ENCODE measurements at places on chromosomes 4 and X.

GRCh38 chrX:139585613-139586012, 55.1 kb downstream of the F9 start:
- no peak for DNase-seq

GRCh38 chrX:22026731-22027130, 5.4 kb upstream of the PHEX start:
- no peak for DNase-seq

DNA sequence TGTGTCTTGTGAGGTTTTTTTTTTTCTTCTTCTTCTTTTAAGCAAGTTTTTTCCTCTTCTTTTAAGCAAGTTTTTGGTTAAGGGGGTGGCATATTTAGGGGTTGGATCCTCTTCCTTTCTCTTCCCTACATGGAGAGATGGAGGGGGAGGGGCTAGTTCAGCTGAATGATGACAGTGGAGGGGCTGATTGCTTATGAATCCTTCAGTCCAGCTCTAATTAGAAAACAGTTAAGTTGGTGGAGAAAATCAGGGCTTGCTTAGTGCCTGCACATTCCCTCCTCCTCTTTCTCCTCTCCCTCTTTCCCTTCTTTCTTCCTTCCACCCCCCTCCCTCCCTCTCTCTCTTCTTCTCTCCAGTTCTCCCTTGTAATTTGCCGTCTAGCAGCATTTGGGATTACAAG, 4.4 kb upstream of the HAND2 start:
- DNase-seq: no peak

DNA sequence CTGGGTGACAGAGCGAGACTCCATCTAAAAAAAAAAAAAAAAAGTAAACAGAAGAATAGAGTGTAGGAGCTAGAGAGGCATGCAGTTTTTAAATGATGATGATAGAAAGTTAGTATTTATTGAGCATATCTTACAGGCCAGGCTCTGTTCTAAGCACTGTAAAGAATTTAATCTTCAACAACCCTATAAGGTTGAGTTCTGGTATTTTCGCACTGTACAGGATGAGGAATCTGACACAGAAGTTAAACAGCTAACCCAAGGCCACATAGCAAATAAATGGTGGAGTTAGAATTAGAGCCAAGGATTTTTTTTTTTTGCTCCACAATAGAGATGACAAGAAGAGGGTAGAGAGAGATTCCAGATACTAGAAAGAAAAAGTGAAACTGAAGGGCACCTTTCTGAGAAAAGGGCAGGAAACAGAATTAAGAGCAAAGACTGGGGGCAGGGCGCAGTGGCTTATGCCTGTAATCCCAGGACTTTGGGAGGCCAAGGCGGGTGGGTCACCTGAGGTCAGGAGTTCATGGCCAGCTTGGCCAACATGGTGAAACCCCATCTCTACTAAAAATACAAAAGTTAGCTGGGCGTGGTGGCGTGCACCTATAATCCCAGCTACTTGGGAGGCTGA, 56.1 kb downstream of the KLHL5 start:
- no peak for DNase-seq

- DNase-seq: no peak
Measured at GRCh38 chrX:119669424-119670037, 23.4 kb downstream of the SEPTIN6 start.

- no peak for DNase-seq
Measured at GRCh38 chrX:7283741-7284140, 135.8 kb upstream of the PUDP start.

DNA sequence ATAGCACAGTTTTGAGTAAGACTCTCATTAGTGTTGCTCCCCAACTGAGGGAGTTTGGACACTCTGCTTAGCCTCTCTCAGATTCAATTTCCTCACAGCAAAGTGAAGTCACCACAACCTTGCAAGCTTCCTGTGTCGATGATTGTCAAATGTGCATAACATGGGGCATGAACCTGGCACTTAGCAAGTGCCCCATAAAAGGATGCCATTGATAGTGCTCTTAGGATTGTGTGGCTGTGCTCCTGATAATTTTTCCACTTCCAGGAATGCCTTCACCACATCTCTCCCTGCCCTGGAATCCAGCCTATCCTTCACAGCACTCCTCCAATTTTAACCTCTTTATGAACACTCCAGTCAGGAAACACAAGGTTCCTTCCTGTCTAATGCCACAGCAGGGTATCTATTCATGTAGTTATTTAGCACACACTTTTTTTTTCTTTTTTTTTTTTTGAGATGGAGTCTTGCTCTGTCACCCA, 309.4 kb downstream of the PPP3CA start:
- DNase-seq: no peak

DNA sequence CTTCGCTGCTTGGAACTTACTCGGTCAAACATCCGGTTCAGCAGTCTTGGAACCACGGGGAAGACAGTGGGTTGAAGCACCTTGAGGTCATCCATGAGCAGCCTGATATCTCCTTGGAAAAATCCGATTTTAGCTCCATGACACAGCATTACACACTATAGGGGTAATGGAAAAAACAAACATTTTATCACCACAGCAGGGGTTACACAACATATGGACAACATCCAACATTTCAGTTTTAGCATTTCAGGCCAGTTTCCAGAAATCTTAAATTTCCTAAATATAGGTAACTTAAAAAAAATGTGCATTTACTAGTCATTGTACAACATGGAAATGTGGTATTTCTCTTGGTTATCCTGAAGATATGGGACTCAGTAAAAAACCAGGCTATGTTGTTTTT, 34.4 kb upstream of the CENPU start:
- no peak for DNase-seq

DNA sequence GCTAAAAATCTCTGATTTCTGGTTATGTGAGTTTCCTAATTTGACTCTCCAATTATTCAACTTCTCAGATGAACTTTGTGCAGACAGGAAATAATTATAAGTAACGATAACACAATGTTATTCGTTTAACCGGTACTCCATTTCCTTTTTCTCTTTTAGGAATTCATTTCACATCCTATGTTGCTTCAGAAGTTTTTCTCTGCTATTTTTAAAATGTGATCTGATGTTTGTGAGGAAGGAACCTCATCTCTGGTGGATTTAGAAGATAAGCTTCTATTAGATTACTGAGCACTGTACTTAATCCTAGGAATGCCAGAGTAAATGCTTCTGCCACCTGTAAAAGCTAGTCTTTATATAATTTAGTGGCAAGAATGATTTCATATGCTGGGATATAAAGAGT, 116.0 kb upstream of the ETNPPL start:
- no peak for DNase-seq

DNA sequence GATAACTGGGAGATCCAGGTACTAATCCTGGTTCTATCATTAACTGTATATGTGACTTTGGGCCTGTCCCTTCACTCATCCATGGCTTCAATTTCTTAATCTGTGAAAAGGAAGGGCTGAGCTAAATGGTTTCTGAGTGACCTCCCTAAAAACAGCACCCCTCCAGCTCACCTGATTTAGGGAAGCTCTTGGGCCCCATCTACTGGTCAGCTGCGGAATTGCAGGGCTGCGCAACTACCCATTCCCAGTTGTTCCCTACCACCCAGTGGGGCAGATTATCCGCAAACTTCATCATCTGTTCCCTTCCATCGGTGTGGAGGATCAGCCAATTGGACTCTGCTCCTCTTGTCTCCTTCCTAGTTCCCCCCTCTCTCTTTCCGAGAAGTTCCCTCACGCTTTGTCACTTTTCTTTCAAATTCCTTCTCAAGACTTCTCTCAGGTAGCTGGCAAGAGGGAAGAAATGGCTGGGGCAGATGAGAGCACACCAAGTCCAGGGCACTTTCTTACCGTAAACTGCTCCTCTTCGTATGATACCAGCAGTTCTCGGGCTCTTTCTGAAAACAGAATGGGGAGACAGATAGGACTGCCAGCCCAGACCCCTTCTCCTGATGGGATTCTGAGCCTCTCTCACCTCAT, 5.8 kb downstream of the LAS1L start:
- DNase-seq: peak; percentile 72

- no peak for DNase-seq
Measured at GRCh38 chrX:123171781-123172180, 12.3 kb upstream of the GRIA3 start.

DNA sequence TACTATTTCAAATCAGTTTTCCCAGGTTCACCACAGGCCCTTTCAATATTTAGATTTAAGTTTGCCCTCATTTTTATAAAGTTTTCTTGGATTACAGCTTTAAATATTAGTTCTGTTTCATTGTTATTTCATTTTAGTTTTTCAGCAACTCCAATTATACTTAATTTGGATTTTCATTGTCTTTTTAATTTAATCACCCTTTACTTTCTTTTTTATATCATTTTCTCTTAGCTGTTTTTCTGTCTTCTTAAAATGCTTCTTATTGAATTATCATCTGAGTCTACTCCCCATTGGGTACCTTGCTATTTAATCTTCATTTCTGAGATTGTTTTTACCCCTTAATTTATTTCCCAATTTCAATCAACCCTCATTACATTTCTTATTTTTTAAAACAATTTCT, 160.4 kb downstream of the PAPSS1 start:
- no peak for DNase-seq

DNA sequence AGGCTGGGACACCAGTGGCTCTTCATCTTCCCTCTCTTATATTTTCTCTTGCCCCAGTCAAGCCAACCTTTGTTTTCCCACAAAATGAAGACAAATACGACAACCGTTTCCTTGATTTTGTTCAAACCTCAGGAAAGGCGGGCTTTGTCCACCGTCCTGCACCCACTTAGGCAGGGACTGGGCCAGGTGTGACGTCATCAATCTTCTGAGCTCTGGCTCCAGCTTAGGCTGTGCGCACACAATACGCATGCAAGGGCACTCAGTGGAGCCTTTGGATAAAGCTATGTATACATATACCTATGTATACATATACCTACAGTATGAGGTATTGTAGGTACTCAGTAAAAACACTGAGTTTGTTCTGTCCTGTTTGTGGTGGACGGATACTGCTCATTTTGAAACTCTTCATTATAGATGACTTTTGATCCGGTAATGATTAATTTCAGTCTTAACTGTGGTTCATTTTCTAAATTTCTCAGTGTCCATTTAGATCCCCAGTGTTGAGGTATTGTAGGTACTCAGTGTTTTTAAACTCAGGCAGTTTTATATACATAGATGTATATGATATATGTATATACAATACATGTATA, 194.9 kb downstream of the MGST2 start:
- DNase-seq: no peak

GRCh38 chrX:13109817-13110216, 65.4 kb upstream of the FAM9C start:
- DNase-seq: no peak

GRCh38 chr4:153483432-153484418, 17.6 kb downstream of the TMEM131L start:
- no peak for DNase-seq

DNA sequence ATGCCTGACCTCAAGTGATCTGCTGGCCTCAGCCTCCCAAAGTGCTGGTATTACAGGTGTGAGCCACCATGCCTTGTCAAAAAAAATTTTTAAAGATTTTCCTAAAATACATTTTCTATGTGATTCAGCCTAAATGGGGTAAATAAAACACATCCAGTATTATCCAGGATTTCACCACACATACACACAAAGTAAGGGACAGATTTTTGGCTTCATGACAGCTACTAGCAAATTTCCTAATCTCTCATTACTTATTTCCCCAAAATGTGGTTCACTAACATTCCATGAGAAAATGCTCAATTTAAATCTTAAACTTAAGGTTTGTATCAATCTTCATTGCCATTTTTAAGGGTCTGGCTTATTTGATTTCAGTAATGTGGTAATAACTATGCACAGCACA, 348.5 kb upstream of the INTU start:
- no peak for DNase-seq

DNA sequence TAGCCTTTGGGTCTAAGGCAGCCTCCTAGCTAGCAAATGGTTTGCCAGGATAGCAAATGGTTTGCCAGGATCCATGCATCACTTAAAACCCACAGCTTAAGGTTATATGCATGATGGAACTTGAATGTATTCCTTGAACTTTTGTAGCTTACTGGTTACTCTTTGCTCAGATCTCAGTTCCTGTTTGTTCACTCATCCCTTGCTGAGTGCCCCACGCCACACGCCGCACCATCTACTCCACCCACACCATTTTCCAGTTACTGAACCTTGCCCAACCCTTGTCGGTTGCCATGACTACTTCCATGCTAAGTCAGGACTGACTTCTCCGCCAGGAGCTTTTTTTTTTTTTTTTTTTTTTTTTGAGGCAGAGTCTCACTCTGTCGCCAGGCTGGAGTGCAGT, 29.5 kb upstream of the XIAP start:
- no peak for DNase-seq

GRCh38 chrX:3426552-3426951, 80.1 kb upstream of the MXRA5 start:
- no peak for DNase-seq

- no peak for DNase-seq
Measured at GRCh38 chr4:167688660-167689142, 403.6 kb upstream of the ANXA10 start.

DNA sequence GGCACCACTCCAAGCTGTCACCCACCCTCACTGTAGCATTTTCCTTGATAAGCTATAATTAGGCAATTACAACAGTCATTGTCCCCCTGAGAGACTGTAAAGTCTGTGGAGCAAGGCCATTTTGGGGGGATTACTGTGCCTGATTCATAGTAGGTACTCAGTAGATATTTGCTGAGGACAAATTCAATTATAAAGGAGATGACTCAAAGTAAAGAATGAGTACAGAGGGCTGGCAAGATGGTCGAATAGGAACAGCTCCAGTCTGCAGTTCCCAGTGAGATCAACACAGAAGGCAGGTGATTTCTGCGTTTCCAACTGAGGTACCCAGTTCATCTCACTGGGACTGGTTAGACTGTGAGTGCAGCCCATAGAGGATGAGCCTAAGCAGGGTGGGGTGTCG, 42.0 kb downstream of the MAOB start:
- no peak for DNase-seq

- DNase-seq: no peak
Measured at GRCh38 chrX:93594780-93595179, 78.6 kb downstream of the NAP1L3 start.

DNA sequence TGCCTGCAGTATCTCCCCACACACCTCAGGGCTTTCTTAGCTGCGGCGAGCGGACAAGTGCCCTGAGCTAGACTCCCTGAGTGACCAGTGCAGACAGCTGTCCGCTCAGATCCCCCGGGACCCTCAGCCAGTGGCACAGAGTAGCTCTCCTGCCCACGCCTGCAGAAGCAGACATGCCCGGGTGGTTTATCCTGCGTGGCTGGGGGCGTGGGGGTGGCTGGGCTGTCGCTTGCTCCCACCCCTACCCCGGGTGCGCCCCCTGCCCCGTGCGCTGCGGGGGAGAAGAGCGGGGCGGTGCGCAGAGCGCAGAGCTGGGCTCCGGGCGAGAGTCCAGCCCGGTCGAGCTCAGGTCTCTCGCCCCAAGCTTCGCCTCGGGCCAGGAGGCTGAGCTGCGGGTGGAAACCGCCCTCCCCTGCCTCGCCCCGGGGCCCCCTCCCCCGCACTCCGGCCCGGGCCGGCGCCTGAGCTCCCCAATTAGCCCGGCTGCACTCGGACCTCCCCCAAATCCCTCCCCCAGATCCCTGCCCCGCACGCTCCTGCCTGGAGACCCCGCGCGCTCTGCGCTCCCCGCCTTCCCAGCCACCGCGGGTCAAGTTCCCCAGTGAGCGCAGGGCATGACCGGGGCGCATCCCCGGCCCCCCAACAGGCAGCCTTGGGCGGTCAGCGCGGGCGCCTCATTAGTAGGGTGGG, 11.7 kb upstream of the SHOX start:
- no peak for DNase-seq

GRCh38 chr4:188305690-188306089, 166.4 kb downstream of the TRIML1 start:
- no peak for DNase-seq
